PC-9 (cell line): ENCODE measurements at places on chromosomes 3 and 15. TPM values are rescaled to one million over a fixed set of nuclear protein-coding genes. Genes with fewer than 3 reads are reported as not detected.

GRCh38 chr15:88974392-88974791 lies 61.2 kb upstream of the MFGE8 start:
- DNase-seq, result no peak

- no peak for DNase-seq
These were observed 77.2 kb downstream of the CEMIP start for GRCh38 chr15:80856400-80856799.

PEX5L gene
- total RNA-seq, result 0.33 and 0.98 TPM in 2 replicates

FGF12 gene
- total RNA-seq, result 5.6 and 10.9 TPM in 2 replicates

- DNase-seq, result no peak
These were observed 523.6 kb downstream of the NTRK3 start for GRCh38 chr15:87732976-87733375.

DNA sequence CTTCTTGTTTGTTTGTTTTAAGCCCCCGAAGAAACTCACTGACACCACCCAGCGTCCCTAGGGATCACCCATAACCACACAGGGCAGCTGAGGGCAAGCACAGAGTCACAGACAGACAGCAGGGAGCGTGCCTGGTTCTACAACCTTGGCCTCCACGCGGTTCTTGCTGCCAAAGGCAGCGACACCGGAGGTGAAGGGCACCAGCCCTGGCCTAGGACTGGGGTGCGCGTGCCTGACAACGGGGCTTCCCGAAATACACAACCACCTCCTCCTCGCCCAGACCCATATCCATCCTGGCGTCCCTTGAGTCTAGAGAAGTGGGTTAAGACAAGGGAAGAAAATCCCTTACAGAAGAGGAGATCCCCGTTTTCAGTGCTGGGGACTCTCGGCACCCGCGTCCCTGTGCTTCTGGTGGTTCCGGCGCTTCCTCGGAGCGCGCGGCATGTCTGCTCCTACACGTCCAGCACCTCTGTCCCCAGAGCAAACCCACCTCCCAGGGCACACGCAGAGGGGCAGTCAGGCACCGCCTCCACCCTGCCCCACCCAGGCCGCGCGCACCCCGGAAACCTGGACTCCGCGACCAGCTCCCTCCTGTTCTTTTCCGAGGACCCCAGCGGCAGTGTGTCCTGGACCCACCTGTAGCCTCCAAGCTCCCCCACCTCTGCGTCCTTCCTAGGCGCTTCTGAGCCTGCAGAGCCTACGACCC lies 911 bp downstream of the RFTN1 start:
- no peak for DNase-seq

GRCh38 chr3:27677565-27677964 lies 44.6 kb downstream of the EOMES start:
- DNase-seq, result peak; percentile 87

GRCh38 chr3:114411811-114412803 lies 118.3 kb downstream of the TIGIT start:
- peak; percentile 28 for DNase-seq

- DNase-seq, result no peak
These were observed 6.9 kb downstream of the ST6GAL1 start for GRCh38 chr3:186937017-186937875.

TMEM212 gene
- not detected in 2 replicates for total RNA-seq

TM4SF18 gene
- not detected in 2 replicates for total RNA-seq

DNA sequence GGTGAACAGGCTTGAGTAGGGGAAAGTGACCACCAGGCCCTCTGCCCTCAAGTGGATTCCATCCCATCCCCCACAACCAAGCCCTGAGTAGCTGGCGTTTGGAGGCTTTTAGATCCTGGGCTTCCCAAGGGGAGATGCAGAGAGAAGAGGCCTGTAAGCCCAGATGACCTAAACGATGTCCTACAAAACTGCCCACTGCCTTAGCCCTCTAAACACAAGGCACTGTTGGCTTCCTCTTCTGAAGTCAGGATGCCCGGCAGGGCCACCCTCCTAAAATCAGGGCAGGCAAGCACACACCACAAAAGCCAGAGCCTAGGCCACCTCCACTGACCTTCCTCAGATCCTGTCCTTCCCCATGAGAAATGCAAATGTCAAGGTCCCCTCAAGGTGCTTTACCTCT lies 68.6 kb downstream of the ADCY5 start:
- DNase-seq, result no peak

GRCh38 chr3:20561166-20561565 lies 375.2 kb upstream of the SGO1 start:
- no peak for DNase-seq

DNA sequence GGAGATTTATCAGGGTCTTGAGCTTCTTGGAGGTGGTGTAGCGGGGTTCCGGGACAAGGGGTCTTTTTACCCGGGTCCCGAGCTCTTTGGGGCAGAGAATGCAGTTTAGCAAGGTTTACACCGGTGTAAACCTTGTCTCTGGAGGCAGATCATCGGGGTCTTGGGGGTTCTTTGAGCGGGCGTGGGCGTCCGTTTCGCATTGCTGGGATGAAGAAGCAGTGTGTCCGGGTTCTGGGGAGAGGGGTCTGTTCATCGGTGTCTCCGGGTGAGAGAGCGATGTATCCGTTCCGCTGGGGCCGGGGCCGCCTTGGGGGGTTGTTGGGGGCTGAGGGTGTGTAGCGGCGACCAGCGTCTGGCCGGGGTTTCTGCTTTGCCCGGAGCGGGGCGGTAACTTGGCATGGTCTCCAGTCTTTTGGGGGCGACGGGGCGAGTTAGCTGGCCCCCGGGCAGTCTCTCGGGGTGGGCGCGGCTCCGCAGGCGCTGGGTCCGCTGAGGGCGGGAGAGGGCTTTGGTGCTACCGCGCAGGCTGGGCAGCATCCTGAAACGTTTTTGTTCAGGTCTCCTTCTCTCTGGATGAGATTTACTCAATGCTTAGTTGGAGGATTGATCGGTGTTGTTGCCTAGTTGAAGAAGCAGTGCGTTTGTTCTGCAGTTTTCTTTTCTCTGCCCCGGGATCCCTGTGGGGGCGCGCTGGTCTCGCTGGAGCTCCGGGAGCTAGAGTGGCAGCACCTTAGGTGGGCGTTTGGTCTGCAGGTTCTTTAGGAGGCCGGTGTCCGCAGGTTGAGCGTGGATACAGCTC lies 843 bp downstream of the GLCE start:
- peak; percentile 32 for DNase-seq

GRCh38 chr15:97815835-97816234 lies 144.7 kb upstream of the ARRDC4 start:
- DNase-seq, result no peak

EXD1 gene
- 0.70 TPM in 1 of 2 replicates, not detected in the other for total RNA-seq

THPO gene
- total RNA-seq, result not detected in 2 replicates

CAMP gene
- total RNA-seq, result not detected in 2 replicates
